IMR-90 (cell line): ENCODE measurements at places on chromosomes 6 and 20. TPM values are rescaled to one million over a fixed set of nuclear protein-coding genes. Genes with fewer than 3 reads are reported as not detected.

DNA sequence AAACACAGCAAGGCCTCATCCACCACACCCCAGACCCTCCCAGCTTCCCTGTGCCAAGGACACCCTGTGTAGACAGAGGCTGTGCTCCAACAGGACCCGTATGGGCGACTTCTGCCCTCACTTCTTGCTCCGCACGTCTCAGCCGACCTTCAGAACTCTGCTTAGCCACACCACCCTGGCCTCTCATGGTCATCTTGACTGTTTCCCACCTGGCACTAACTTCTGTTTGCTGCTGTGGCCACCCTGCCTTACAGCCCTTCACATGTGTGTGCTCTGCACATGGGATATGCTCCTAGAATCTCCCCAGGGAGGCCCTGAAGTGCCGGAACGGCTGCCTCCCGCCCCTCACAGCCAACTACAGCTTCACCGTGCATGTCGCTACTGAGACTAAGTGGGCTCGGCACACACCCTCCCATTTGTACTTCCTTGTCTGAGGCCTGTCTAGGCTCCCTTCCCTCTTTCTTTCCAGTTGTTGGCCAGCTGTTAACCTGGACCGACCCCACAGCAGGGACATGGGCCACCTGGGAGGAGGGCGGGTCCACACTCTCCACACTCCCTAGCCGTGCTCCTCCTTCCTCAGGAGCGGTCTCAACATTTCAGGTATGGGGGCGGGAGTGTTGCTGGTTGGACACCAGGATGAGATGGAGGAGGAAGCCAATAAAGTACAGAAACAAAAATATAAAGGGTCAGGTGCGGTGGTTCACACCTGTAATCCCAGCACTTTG, 69.6 kb downstream of the PYGB start:
- H3K27me3 ChIP-seq: no peaks in the 10 kb centered on the region
- H3K36me3 ChIP-seq: peaks cover 11% of the 10 kb centered on the region
- no peak overlapping the region for H3K4me3 ChIP-seq
- H3K4me1 ChIP-seq: peaks cover 12% of the 10 kb centered on the region

- H3K36me3 ChIP-seq: no peaks in the 10 kb centered on the region
- no peaks in the 10 kb centered on the region for H3K27me3 ChIP-seq
- H3K4me1 ChIP-seq: no peaks in the 10 kb centered on the region
- DNase-seq: no peak
- no peak overlapping the region for H3K27ac ChIP-seq
- no peak overlapping the region for H3K4me3 ChIP-seq
Observed at GRCh38 chr6:155968921-155969320, 513.3 kb upstream of the NOX3 start.

DNA sequence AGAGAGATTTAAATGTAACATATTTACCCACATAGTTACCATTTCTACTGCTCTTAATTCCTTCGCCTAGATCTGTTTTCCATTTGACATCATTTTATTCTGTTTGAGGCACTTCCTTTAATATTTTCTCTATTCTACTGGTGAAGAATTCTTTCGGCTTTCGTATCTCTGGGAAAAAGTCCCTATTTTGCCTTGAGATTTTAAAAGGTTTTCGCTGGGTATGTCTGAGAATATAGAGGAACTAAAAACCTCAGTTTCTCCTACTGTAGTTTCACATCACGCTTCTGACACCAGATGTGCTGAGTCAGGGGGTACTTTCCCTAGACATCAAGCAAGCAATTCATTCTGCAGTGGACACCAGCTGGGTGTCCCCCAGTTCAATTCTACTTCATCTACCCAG, 61.7 kb downstream of the E2F3 start:
- H3K27me3 ChIP-seq: no peaks in the 10 kb centered on the region
- DNase-seq: no peak
- H3K4me3 ChIP-seq: no peak overlapping the region

GRCh38 chr6:36953931-36954261, 642 bp upstream of the PI16 start:
- no peaks in the 10 kb centered on the region for H3K36me3 ChIP-seq
- DNase-seq: no peak
- no peak overlapping the region for H3K4me3 ChIP-seq
- H3K4me1 ChIP-seq: peaks cover 5% of the 10 kb centered on the region; the same call in 1 of the 2 replicates
- H3K27ac ChIP-seq: no peak overlapping the region

DNA sequence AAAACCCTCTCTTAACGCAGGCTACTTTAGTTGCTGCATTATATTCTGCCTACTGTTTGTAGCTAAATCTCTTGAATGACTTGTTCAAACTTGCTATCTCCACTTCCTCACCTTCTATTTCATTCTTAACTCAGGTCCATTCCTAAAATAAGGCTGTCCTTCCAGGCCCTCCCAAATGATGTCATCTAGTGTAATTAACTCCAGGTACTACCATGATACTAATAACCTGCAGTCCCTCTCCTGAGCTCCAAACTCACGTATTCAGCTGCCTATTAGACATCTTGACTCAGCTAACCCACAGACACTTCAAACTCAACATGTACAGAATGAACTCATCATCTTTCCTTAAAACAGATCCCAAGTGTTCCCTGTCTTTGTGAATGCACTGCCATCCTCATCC, 10.5 kb upstream of the TOP1 start:
- H3K36me3 ChIP-seq: no peaks in the 10 kb centered on the region
- DNase-seq: peak; percentile 34
- peaks cover 2% of the 10 kb centered on the region; the same call in 1 of the 2 replicates for H3K27me3 ChIP-seq

DNA sequence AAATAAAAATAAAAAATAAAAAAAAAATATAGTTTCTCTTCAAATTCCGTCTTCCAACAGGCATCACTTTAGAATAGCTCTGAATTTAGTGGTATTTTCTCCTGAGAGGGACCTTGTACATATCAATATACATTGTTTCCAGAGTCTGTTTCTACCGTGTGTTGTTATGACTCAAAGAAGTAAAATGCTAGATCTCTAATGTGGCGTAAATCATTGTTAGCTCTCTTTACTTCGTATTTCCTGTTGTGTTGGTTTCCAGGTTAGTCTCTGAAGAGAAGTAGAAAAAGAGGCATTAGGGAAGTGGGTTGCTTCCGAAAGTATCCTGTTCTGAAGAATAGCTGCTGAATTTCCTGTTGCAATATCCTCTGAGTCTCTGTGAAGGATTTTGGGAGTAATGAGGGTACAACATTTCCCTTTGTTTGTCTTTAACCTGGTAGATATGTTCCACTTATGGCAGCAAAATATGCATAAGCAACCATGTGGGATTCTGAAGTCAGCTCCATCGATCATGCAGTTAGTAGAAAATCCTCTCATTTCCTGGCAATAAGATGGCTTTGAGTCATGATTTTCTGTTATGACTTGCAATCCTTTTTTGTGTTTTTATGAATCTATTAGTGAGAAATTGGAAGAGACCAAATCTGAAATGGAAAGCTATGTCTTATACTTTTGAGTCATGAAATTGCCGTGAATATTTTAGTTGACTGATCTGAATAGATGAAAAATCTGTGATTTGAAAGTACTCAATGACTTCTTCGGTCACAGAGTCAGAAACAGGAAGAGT, 42.0 kb upstream of the MCHR2 start:
- H3K4me1 ChIP-seq: no peaks in the 10 kb centered on the region
- H3K27ac ChIP-seq: no peak overlapping the region
- H3K27me3 ChIP-seq: no peaks in the 10 kb centered on the region
- no peak for DNase-seq
- no peaks in the 10 kb centered on the region for H3K36me3 ChIP-seq

GRCh38 chr6:168901076-168901475, 352.6 kb downstream of the THBS2 start:
- no peak for DNase-seq
- H3K27me3 ChIP-seq: peaks cover 2% of the 10 kb centered on the region; the same call in 1 of the 2 replicates
- H3K27ac ChIP-seq: no peak overlapping the region
- H3K4me1 ChIP-seq: no peaks in the 10 kb centered on the region

GRCh38 chr20:57166568-57167291, 99.7 kb downstream of the BMP7 start:
- H3K36me3 ChIP-seq: no peaks in the 10 kb centered on the region
- no peak overlapping the region for H3K27ac ChIP-seq
- DNase-seq: no peak
- H3K27me3 ChIP-seq: no peaks in the 10 kb centered on the region
- H3K4me1 ChIP-seq: no peaks in the 10 kb centered on the region

DNA sequence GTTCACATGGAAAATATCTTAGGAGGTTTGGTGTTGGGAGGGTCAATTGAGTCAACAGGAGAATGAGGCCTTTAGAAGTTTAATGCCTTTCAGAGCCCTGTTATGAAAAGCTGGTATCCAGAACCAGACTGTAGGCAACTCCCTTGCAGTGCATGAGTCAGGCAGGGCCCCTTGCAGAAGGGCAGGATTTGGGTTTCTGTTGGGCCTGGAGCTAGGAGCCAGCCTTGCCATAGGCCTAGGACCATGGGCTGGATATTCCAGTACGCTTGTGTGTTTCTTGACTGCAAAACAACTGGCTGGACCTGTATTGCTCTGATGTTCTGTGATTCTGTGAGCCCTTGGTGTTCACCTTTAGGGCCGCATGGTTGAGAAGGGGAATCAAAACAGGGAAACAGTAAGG, 350.9 kb upstream of the PRND start:
- H3K4me1 ChIP-seq: peaks cover 1% of the 10 kb centered on the region; the same call in 1 of the 2 replicates
- no peaks in the 10 kb centered on the region for H3K27me3 ChIP-seq
- H3K4me3 ChIP-seq: no peak overlapping the region
- DNase-seq: no peak
- no peaks in the 10 kb centered on the region for H3K36me3 ChIP-seq
- no peak overlapping the region for H3K27ac ChIP-seq

- no peak overlapping the region for H3K4me3 ChIP-seq
- H3K27ac ChIP-seq: no peak overlapping the region
- no peak for DNase-seq
- H3K36me3 ChIP-seq: 0 out of 2 replicates have a peak, but pooled peaks cover 3% of the 10 kb centered on the region
- H3K27me3 ChIP-seq: no peaks in the 10 kb centered on the region
- peaks cover 11% of the 10 kb centered on the region for H3K4me1 ChIP-seq
Observed at GRCh38 chr6:44086931-44087574, 40.2 kb downstream of the MRPL14 start.

DNA sequence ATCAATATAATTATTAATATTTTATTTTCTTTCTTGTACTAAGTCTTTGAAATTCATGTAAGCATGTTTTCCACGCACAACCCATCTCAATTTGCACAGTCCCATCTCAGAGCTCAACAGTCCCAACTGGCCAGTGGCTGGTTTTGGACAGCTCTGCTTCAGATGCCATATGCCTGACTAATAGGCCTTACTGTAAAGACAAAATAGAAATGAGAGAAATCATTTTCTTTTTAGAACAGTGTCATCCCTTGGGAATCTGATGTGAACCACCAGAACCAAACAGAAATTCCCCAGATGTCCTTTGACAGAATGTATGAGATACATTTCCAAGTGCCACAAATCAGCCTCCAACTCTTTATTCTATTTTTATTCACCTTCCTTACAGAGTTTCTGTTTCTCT, 338.9 kb downstream of the ESR1 start:
- no peak overlapping the region for H3K4me3 ChIP-seq
- peaks cover 9% of the 10 kb centered on the region for H3K4me1 ChIP-seq
- DNase-seq: peak; percentile 91
- H3K36me3 ChIP-seq: peaks cover 33% of the 10 kb centered on the region
- no peak overlapping the region for H3K27ac ChIP-seq

GRCh38 chr6:82246370-82246769, 1.2 kb downstream of the IBTK start:
- peaks cover 10% of the 10 kb centered on the region for H3K4me1 ChIP-seq
- no peaks in the 10 kb centered on the region for H3K27me3 ChIP-seq
- peak overlapping the region; percentile 80; the same call in 1 of the 2 replicates for H3K4me3 ChIP-seq
- H3K36me3 ChIP-seq: no peaks in the 10 kb centered on the region

GRCh38 chr6:74756923-74757322, 448.9 kb downstream of the COL12A1 start:
- no peaks in the 10 kb centered on the region for H3K27me3 ChIP-seq
- H3K36me3 ChIP-seq: no peaks in the 10 kb centered on the region
- no peaks in the 10 kb centered on the region for H3K4me1 ChIP-seq
- H3K4me3 ChIP-seq: no peak overlapping the region

GRCh38 chr20:51600016-51600420, 57.5 kb upstream of the NFATC2 start:
- no peak for DNase-seq
- H3K4me3 ChIP-seq: no peak overlapping the region
- H3K27me3 ChIP-seq: no peaks in the 10 kb centered on the region
- H3K4me1 ChIP-seq: no peaks in the 10 kb centered on the region

DNA sequence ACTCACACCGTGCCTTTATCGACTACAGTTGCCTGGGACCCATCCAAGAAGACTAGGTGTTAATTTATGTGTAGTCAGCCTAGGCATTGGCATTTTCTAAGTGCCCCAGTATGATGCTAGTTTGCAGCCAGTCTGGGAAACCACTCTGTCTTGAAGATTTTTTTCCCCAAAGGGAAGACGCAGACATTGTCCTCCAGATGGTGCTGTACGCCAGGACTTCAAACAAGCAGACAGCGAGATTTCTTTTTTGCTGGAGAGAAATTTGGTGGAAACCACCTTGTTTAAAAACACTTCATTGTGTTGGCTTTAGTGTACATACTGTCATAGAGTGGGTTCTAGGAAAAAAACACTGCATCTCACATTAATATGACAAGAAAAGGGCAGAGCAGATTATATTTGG, 30.0 kb downstream of the ALDH5A1 start:
- peaks cover 2% of the 10 kb centered on the region; the same call in 1 of the 2 replicates for H3K27me3 ChIP-seq
- DNase-seq: peak; percentile 59
- no peak overlapping the region for H3K27ac ChIP-seq
- no peaks in the 10 kb centered on the region for H3K36me3 ChIP-seq
- no peaks in the 10 kb centered on the region for H3K4me1 ChIP-seq

DNA sequence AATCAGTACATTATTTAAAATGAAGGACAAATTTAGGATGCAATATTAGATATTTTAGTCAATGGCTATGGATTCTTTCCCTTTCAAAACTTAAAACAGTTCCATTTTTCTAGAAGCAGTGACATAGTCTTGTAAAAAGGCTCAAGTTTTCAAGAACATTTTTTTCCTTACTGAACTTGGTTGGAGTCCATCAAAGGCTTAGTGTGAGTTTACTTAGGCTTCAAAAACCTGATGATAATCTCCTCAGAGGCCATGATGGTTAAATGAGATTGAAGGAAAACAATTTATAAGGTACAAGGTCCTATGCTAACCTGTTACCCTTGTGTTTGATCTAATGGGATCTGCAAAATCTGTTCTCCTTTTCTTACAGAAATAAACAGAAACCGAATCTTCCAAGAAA, 531.8 kb downstream of the UTRN start:
- no peak overlapping the region for H3K27ac ChIP-seq
- no peaks in the 10 kb centered on the region for H3K36me3 ChIP-seq
- no peak for DNase-seq
- no peaks in the 10 kb centered on the region for H3K27me3 ChIP-seq
- no peaks in the 10 kb centered on the region for H3K4me1 ChIP-seq
- H3K4me3 ChIP-seq: no peak overlapping the region

- H3K27me3 ChIP-seq: no peaks in the 10 kb centered on the region
- no peak for DNase-seq
- H3K36me3 ChIP-seq: no peaks in the 10 kb centered on the region
- no peak overlapping the region for H3K27ac ChIP-seq
- no peak overlapping the region for H3K4me3 ChIP-seq
Observed at GRCh38 chr20:60630609-60631008, 621.5 kb upstream of the CDH4 start.

- H3K36me3 ChIP-seq: no peaks in the 10 kb centered on the region
- no peaks in the 10 kb centered on the region for H3K27me3 ChIP-seq
- H3K27ac ChIP-seq: no peak overlapping the region
- DNase-seq: no peak
- H3K4me1 ChIP-seq: no peaks in the 10 kb centered on the region
- no peak overlapping the region for H3K4me3 ChIP-seq
Observed at GRCh38 chr6:124772733-124773319, 189.4 kb upstream of the RNF217 start.

Gene VGLL2
- not detected in 2 replicates for total RNA-seq

Gene CALHM4
- not detected in 2 replicates for total RNA-seq

Gene PXDC1
- total RNA-seq: 66.4 and 72.2 TPM in 2 replicates

Gene SNAP91
- not detected in 2 replicates for total RNA-seq

Gene TREML2
- not detected in 2 replicates for total RNA-seq

Gene MATN4
- not detected in 2 replicates for total RNA-seq

Gene FILIP1
- total RNA-seq: under 0.01 TPM in 2 replicates

Gene SEC23B
- total RNA-seq: 65.0 and 78.9 TPM in 2 replicates

Gene IL17A
- not detected in 2 replicates for total RNA-seq

Gene RGS17
- 1.4 and 1.7 TPM in 2 replicates for total RNA-seq

Gene CCN6
- not detected in 2 replicates for total RNA-seq

Gene RIPOR3
- 0.28 and 0.54 TPM in 2 replicates for total RNA-seq

Gene KCNB1
- not detected in 2 replicates for total RNA-seq
